ENCODE measurements at places on chromosomes 4 and X. TPM values are rescaled to one million over a fixed set of nuclear protein-coding genes. Genes with fewer than 3 reads are reported as not detected.

Gene SUPT20HL1
- total RNA-seq: not detected

Gene MAP9
- 33.0 TPM for total RNA-seq

Gene CABS1
- not detected for total RNA-seq

Gene GRIA2
- 46.6 TPM for total RNA-seq

Gene SPANXD
- not detected for total RNA-seq

Gene GAGE12F
- not detected for total RNA-seq

Gene CXCL11
- not detected for total RNA-seq

Gene TCEAL2
- total RNA-seq: 13.2 TPM

Gene FHDC1
- total RNA-seq: 9.0 TPM

Gene TSPAN7
- 58.6 TPM for total RNA-seq

Gene C1QTNF7
- total RNA-seq: 14.6 TPM

Gene KDR
- total RNA-seq: 211 TPM
